Testis (tissue), 5 donors: ENCODE measurements at places on chromosomes 5 and 9. TPM values are rescaled to one million over a fixed set of nuclear protein-coding genes. Genes with fewer than 3 reads are reported as not detected.

GRCh38 chr5:136174021-136174659 is 18.8 kb downstream of the SMIM32 start:
- no peak for DNase-seq

DNA sequence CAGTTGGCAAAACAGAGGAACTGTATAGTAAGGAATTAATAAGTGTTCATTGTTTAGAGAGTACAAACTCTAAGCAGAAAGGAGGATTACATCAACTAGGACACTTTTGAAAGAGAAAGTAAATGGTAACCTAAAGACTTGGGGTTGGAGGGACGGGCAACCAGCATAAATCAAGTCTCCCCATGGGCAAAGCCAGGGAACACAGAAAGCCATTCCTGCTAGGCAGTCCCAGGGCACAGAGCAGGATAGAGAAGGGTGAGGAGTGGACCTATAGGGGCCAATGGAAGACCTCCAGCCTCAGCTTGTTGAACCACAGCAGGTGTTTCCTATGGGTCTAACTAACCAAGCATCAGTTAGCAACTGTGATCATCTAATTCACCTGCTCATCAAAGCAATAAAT is 9.2 kb upstream of the ERAP1 start:
- no peak for DNase-seq

GRCh38 chr9:96554801-96555566 is 64.7 kb downstream of the CDC14B start:
- no peak for DNase-seq

The MED7 gene
- 21.1 TPM for total RNA-seq

The INSL4 gene
- not detected for total RNA-seq

GRCh38 chr5:124234022-124234769 is 512.2 kb downstream of the ZNF608 start:
- DNase-seq = no peak

- no peak for DNase-seq
Measured at GRCh38 chr5:138459311-138459933, 5.9 kb upstream of the EGR1 start.
